ENCODE measurements at places on chromosomes 2 and 18. TPM values are rescaled to one million over a fixed set of nuclear protein-coding genes. Genes with fewer than 3 reads are reported as not detected.

DNA sequence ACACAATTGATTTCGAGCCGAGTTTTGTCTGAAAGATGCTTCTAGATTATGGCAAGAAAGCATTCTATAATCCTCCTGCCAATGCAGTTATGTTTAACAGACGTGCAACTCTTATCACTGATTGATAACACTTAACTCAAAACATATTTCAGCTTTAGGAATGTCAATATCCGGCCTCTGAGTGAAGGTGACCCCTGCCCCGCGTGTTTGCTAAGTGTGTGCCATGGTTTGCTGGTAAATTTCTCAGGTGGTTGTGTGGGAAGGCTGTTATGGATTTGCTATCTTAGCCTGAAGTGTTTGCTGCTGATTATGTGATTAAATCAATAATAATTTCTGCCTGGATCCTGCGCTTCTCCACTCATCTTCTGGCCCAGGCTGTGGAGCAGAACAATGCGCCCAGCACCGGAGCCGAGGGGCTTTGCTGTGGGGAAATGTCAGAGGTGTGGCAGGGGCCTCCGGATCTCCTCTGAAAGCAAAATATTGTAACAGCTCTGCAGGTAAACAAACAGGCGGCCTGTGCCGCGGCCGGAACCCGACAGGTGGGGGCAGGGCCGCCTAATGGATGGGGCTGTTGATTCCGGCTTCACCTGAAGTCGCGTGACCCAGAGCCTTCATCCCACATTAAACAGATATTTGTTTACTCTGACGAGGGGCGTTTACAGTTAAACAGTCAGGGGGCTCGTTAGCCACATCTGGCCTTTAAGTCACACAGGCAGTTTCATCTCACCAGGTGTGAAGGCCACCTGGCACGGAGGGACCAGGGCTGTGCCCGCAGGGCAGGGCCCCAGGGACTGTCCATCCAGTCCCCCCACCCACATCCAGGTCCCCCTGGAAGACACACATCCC lies 210.7 kb upstream of the SALL3 start:
- peak; percentile 34 for DNase-seq

UGT1A4 gene
- total RNA-seq: 12.3 TPM

- peak; percentile 51 for DNase-seq
Observed at GRCh38 chr2:32358111-32358482, 1.3 kb downstream of the BIRC6 start.

DNA sequence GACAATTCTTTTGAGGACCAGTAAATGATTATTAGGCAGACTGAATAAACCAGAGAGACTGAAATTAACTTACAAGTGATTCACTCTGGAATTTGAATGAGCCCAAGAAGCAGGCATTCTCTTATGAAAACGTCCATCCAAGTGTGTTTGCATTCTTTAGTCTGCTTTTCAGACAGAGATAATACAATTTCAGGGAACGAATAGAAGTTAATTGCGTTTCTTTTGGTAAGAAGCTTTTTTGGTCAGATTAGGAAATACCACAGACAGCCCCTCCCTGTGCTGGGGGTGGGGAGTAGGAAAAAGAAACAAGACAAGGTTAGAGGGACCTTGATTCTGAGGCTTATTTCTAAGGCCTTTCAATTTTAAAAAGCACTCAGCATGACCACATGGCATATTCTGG lies 874.4 kb downstream of the SUCLG1 start:
- DNase-seq: no peak

GRCh38 chr2:71602581-71602980 lies 149.2 kb downstream of the DYSF start:
- DNase-seq: peak; percentile 28

CAVIN2 gene
- total RNA-seq: 7.9 TPM

GRCh38 chr18:28086670-28087552 lies 90.0 kb downstream of the CDH2 start:
- DNase-seq: no peak
